ENCODE measurements at places on chromosomes 4 and X.

DNA sequence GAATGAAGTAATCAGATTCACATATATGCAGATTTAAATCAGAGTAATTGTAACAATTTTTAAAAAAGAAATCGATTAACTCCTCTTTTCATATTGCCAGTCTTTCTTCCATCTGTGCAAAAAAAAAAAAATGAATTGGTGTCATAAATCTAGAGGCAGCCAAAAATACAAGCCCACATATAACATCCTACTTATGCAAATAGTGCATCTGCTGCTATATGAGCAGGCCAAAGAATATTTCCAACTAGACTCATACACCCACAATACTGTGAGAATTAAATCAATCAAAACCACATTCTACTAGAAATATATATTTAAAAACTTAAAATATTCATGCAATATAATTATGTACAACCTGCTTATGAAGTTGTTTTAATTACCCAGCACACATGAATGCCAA, 298.1 kb upstream of the TRAM1L1 start:
- no peak for DNase-seq

DNA sequence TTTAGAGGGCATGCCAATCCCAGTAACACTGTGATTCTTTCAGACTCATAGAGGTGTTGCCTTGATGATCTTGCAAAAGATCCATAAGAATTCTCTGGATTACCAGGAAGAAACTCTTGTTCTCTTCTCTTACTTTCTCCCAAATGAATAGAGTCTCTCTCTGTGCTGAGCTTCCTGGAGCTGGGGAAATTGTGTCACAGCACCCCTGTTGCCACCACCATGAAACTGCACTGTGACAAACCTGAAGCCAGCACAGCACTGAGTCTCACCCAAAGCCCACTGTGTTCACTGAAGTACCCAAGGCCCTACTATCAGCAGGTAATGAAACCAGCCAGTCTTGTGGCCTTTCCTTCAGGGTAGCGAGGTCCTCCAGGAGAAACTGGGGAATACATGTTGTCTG, 332.7 kb upstream of the FGF16 start:
- DNase-seq: no peak

GRCh38 chr4:98996056-98996764, 689 bp downstream of the METAP1 start:
- DNase-seq: no peak

- DNase-seq: no peak
Observed at GRCh38 chr4:156553659-156554058, 417.9 kb downstream of the PDGFC start.

- no peak for DNase-seq
Observed at GRCh38 chrX:104253567-104254441, 929 bp downstream of the ESX1 start.

DNA sequence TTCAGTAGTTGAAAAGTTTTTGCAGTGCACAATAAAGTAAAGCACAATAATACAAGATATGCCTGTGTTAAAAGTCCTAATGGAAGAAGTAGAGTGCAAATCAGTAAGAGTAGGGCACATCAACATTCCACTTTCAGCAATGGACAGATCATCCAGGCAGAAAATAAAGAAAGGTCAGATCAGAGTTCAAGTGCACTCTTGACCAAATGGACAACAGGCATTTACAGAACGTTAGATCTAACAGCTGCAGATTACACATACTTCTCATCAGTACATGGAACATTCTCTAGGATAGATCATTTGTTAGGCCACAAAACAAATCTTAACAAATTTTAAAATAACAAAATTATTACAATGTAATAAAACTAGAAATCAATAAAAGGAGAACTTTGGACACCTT, 1373.5 kb upstream of the PABPC4L start:
- DNase-seq: no peak

DNA sequence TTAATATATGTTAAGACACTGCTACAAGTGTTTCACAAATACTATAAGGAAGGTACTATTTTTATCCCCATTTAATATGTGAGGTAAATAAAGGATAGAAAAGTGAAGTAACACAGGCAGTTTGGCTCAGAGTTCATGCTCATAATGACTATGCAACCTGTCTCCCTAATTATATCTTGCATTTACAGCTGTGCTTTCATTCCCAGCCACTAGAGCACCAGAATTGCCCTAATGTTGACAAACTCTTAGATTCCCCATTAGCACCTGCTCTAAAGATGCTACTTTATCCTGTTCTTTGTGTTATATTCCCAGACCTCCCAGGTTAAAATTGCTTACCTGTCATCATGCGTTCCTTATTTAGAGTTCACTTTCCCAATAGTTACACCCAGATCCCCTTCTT, 833.6 kb downstream of the CCSER1 start:
- no peak for DNase-seq

- DNase-seq: no peak
Observed at GRCh38 chr4:154415313-154415712, 76.3 kb downstream of the DCHS2 start.

DNA sequence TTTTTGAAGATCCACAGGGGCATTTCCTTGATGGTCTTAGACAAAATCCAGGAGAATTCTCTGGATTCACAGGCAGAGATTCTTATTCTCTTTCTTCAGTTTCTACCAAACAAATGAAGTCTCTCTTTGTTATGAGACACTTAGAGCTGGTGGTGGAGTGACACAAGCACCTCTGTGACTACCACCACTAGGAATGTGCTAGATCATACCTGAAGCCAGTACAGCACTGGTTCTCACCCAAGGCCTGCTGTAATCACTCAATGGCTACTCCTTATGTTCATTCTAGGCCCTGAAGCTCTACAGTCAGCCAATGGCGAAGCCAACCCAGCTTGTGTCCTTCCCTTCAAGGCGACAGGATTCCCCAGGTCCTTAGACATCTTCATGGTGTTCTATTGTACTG, 482.3 kb downstream of the TRAM1L1 start:
- no peak for DNase-seq

- DNase-seq: no peak
Observed at GRCh38 chr4:3112201-3112600, 37.7 kb downstream of the HTT start.

DNA sequence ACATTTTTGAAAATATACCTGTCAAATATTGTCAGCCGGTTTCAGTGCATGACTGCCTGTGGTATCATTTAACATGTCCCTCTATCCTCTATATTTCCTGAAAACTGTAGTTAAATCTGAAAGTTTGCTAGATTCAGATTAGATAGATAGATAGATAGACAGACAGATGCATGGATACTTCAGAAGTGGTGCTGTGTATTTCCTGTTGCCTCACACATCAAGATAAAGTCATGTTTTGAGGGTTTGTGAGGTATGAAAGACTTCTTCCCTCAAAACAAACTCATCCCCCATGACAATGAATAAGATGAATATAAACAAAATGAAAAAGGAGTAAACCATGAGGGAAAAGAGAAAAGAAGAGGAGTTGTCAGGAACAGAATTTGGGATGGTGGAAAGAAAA, 6.0 kb upstream of the BST1 start:
- DNase-seq: no peak

GRCh38 chr4:83832110-83832825, 296.4 kb downstream of the GPAT3 start:
- no peak for DNase-seq
